Endodermal cell (in vitro differentiated cells): ENCODE measurements at places on chromosomes 5 and 9. TPM values are rescaled to one million over a fixed set of nuclear protein-coding genes. Genes with fewer than 3 reads are reported as not detected.

DNA sequence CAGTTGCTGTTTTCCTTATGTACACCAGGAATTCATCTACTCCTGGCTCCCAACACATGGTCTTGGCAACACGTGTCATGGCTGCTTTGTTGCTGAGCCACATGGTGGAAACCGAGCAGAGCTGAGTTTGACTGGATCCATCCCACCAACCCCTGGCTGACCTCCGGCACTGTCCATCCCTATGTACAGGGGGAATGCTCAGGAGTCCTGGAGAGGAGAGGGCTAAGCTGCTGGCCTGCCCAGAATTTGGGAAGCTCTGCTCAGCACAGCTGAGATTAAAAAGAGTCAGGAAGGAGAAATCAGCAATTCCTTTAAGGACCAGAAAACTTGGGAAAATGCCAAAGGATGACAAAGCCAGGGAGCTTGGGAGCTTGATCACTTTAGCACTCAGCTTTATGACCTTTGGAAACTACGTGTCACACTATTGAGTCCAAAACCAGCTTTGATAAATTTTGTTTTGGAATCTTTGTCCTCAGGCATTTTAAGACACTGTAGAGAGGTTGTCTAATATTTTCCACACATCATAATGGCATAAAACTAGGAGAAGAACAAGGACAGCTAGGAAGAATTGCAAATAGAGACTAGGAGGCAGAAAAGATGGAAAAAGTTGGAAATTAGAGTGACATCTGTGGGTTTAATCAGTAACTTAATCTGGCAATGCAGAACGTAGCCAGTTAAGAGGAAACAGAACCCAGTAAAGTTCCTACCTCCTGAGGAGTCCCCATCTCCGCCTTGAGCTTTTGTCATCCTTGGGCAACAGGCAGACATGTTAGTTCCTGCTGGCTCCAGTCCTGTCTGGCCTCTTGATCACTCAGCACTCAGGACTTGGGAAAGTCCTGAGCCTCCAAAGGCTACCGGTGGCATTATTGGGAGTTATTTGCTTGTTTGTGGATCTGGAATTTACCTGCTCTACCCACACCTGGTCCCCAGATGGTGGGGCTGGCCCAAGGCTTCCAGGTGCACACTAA is 62.5 kb upstream of the PLPP1 start:
- DNase-seq, result no peak

- DNase-seq, result peak; percentile 52
These were observed 118.7 kb upstream of the CD180 start for GRCh38 chr5:67315082-67315989.

Gene GABRG2
- total RNA-seq, result 2.4 and 3.5 TPM in 2 replicates

Gene FANCC
- total RNA-seq, result 12.7 to 24.0 TPM (median 23.5 TPM) in 3 replicates

GRCh38 chr5:122877518-122877917 is 32.1 kb downstream of the SNX24 start:
- DNase-seq, result no peak

- DNase-seq, result no peak
These were observed 311.4 kb downstream of the TLE4 start for GRCh38 chr9:79883073-79883645.
